ENCODE measurements at places on chromosomes 4 and X.

DNA sequence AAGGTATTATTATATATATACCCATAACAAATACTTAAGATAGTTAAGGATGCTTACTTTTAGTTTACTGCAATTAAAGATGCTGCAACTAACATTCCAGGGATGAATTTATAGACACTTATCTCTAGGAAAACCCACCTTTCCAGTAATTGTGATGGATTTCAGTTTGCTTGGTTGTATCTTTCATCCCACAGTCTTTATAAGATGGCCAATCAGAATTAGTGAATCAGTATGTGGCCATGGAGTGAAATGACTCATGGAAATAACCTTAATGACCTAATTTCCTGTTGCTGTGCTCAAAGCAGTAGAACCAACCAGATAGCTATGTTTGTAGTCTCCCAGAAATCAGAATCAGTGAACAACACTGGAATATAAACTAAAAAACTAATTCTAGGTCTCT lies 26.4 kb downstream of the MOSPD2 start:
- DNase-seq = no peak

DNA sequence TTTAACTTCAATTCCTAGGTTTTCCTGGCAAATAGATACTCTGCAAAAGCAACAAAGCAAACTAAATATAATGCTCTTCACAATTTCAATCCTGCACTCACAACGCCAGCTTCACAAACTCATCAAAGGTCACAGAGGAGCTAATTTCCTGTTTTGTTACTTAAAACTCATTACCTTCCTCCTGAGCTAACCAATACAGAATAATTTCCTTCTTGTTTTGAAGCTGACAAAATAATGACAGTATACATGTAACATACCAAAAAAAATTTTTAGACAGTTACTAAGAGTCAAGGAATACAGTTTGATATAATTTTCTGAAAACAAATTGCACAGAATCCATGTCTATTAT lies 17.9 kb downstream of the CNOT6L start:
- no peak for DNase-seq

DNA sequence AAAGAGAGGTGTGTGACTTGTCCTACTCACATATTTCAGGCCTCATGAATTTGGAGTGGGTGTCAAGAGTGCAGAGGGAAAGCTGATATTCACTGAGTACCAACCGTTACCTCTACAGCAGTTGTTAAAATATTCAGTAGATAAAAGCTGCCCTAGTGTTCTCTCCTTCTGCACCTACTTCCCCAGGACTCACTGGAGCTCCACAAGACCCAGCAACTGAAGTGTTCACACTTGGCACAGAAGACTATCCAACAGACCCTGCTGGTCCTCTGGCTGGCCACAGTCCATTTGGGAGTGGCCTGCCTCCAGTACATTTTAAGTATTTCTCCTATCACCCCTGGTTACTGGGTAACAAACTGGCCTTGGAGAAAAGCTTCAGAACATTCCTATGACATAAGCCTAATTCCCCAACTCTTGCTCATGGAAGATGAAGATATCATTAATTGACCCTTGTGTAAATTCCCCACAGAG lies 70.8 kb downstream of the PPARGC1A start:
- no peak for DNase-seq

DNA sequence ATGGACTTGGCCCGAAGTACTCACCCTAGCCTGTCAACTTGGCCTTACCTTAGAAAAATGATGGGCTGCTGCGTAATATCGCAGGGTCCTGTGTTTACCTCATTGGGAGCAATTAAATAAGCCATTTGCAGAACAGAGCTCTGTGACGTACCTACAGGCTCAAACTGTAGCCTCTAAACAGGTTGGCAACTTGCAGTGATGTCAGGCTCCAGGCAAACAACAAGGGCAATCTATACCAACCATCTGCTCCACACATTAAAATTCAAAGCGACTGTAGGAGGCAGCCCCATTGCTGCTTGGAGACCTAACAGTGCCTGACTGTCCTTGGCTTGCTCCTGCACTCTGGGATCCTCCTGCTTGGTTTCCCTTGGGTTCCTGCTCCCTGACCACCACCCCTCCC lies 17.2 kb downstream of the VGLL1 start:
- no peak for DNase-seq

GRCh38 chrX:750263-750662 lies 119.7 kb downstream of the SHOX start:
- no peak for DNase-seq

DNA sequence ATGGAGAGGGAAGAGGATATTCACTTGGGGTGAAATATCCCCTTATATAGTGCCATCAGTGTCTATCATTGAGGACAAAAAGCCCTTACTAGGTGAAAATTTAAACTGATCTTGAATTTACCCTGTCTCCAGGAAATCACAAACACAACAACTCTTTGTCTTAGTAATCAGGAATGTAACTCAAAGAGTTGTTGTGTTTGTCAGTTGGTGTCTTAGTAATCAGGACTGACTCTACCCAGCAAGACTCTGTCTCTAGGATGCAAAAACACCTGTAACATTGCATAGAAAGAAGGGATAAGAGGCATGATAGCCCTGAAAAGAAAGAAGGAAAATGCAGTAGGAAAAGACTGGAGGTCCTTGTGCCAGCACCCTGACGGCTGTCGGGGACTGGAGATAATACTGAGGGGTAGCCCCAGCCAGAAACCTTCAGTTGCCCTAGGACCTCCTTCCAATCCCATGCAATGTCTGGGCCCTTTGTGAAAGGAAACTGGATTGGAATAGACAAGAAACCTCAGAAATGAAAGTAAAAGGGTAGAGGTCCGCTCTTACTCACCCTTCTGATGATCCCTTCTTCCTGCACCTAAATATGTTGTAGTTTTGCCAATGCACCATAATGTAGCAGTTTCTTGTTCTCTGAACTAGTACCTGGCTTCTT lies 45.3 kb downstream of the HMGB2 start:
- DNase-seq = no peak

DNA sequence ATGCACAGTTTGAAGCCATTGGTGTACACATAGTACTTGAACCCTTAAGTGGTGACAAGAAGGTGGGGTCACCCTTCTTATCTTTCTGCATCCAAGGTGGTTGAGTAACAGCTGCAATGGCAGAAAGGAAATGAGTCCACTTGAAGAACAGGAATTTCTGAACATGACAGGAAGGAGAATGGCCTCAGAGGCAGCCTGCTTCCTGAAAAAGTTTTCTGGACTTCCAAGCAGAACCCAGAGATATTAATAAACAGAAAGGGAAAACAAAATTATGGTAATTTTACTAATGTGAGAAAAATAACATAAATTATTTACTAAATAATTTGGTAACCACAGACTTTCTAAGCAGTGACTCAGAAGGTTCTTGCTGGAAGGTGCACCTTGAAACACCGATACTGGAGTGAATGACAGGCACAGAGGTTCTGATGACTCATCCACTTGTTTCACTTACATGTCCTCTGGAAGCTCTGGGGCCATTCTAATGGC lies 119.9 kb upstream of the HS3ST1 start:
- no peak for DNase-seq

GRCh38 chr4:126097155-126097799 lies 782.5 kb downstream of the FAT4 start:
- DNase-seq = no peak

DNA sequence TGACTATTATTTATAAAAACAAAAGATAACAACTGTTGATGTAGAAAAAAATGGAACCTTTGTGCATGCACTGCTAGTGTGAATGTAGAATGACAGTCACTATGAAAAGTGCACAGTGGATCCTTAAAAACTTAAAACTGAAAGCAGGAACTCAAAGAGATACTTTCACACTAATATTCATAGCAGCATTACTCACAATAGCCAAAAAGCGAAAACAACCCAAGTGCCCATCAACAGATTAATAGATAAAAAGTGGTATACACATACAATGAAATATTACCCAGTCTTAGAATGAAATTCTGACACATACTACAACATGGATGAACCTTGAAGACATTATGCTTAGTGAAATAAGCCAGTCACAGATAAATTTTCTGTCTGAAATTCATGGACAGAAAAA lies 23.8 kb downstream of the CENPC start:
- no peak for DNase-seq

- no peak for DNase-seq
Observed at GRCh38 chr4:169305651-169306050, 34.9 kb upstream of the SH3RF1 start.

DNA sequence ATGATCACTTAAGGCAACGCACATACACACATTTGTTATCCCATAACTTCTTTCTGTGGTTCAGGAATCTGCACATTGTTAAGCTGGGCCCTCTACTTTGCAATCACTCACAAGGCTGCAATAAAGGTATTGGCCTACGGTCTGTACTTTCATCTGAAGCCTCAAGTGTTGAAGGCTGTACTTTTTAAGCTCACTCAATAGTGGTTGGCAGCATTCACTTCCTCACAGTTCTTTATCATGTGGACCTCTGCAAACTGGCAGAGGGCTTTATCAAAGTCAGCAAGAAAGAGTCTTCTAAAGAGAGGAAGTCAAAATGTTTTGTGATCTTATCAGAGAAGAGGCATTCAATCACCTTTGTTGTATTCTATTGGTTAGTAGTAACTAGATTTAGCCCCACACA lies 301.4 kb upstream of the EPHA5 start:
- no peak for DNase-seq

DNA sequence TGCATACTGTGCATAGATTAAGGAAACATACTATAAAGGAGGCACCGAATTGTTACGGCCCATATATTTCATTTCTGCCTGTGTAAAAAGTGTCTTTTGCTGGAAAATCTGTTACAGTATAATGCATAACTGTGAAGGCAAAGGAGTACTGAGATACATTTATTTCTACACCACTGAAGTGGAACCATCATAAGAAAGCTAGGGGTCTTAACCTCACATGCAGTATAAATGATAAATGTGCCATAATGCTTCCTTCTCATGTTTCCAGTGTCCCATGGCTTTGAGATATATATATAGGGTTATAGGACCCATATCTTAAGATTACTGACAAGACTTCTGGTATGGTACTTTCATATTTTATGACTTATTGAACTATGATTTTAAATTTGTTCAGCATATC lies 713.8 kb upstream of the PABPC4L start:
- no peak for DNase-seq

DNA sequence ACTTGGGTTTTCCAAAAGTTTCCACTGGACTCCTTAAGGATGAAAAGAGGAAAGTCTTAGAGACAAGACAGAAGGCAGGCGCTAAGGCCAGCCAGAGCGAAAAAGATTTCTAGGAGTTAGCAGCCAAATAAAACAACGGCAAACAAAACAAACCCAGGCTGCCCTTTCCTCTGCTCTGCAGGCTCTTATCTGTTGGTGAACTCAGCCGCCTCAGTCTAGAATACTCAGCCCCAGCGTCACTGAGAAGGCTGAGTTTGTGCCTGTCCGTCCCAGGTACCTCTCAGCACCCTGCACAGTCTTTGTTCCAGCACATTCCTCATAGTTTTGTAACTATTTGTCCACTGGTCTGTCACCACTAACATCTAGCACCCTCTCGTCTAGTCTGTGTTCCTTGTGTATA lies 75.6 kb upstream of the FAM9C start:
- no peak for DNase-seq

GRCh38 chrX:111041018-111041462 lies 55.0 kb upstream of the PAK3 start:
- DNase-seq = no peak

DNA sequence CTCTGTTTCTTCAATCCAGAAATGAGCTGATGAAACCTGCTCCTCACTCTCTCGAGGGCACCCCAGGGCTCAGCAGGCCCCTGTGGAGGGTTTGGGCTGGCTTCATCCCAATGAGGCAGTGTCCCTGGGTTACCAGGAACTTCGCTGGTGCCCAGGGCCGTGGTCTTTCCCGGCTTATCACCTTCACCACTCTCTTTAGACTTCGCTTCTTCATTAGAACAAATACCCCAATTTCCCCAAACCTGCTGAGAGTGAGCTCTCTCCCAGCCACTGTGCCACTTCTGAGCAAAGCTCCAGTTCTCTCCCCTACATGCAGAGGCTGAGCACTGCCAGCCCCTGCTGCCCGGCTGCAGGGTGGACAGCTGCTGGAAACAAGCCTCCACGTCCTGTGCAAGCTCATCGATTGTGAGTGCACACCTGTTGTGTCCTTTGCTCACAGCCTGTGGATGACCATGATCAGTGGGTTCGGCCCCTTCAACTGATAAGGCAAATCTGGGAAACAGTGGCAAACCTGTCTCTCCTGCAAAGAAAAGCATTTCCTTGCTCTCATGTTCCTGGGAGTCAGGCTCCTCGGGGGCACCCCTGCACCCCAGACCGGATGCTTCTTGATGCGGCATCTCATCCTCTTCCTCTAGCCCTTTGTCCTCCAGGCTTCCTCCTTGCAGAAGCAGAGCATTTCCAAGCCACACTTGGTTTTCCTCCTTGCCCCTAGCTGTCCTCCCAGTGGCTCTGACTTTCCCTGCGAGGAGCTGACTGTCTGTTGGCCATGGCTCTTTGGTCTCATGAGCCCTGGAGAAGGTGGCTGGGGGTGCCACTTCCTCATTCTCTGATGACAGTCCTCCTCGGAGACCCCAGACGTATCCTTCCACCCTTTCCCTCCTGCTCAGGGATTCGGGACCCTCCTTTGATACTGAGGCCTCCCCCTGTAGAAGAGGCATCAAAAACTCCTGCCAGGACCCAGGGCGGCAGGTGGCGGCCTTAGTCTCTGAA lies 28.7 kb downstream of the C4orf50 start:
- DNase-seq = no peak

- DNase-seq = no peak
Observed at GRCh38 chrX:40444798-40445496, 135.8 kb upstream of the ATP6AP2 start.
